Ureter (tissue), 1 donor: ENCODE measurements at places on chromosomes 6 and 20. TPM values are rescaled to one million over a fixed set of nuclear protein-coding genes. Genes with fewer than 3 reads are reported as not detected.

DNA sequence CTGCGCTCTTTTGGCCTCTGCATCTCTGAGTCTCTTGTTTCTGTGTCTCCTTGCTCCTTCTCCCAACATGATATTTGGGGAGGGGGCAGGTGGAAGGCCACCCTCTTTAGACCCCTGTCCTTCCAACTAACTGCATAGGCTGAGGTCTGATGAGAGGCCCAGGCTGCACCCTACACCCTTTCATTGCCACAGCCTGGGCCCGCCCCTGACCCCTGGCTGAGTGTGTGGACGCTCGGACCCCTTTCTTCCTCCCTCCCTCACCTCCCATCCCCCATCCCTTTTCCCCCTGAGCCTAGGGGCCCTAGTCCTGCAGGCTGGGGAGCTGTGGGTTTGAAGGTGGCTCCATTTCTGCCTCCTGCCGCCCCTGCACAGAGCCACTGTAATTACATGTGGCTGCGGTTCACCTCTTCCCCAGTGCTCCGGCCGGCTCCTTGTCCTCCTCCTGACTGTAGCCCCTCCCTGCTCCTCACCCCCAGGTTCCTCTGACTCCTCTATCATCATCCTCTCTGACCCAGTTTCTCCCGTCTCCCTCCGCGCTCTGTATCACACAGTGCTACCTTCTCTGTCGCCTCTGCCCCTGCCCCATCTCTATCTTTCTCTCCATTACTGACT lies 6.8 kb downstream of the MDFI start:
- DNase-seq = no peak

The CENPQ gene
- 3.5 TPM for total RNA-seq

The B3GALT4 gene
- 20.2 TPM for total RNA-seq

The POLR3F gene
- 9.7 TPM for total RNA-seq

The FAM162B gene
- total RNA-seq = 5.6 TPM

The RBM39 gene
- total RNA-seq = 405 TPM

DNA sequence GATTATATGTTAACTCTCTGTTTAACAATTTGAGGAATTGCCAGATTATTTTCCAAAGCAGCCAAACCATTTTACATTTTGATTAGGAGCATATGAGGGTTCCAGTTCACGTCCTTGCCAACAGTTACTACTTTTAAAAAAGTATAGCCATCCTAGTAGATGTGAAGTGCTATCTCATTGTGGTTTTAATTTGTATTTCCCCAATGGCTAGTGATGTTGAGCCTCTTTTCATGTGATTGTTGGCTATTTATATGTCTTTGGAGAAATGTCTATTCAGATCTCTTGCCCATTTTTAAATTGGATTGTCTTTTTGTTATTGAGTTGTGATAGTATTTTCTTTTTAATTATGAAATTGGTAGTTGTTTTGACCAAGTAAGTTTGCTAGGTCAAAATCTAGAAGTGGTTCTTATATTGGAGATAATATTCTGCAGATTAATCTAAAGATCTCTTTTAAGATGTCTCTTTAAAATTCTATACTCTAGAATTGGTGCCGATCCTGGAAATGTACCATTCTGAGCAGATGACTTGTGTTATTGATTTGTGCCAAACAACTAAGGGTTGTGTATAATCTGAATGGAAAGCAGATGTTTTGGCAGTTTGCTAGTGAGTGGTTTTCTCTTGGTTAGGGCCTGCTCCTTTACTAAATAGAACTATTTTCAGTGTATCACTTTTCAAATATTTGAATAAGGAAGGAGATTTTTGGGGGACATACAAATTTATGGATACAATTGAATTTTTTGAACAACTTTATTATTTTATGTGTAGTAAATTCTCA lies 99.5 kb downstream of the CDKAL1 start:
- DNase-seq = no peak
